ENCODE measurements at places on chromosomes 13 and 19.

- no peak for DNase-seq
These were observed 92.8 kb upstream of the RAP2A start for GRCh38 chr13:97341135-97341534.

GRCh38 chr19:42255766-42256745 lies 1.1 kb upstream of the ERF start:
- no peak for DNase-seq

DNA sequence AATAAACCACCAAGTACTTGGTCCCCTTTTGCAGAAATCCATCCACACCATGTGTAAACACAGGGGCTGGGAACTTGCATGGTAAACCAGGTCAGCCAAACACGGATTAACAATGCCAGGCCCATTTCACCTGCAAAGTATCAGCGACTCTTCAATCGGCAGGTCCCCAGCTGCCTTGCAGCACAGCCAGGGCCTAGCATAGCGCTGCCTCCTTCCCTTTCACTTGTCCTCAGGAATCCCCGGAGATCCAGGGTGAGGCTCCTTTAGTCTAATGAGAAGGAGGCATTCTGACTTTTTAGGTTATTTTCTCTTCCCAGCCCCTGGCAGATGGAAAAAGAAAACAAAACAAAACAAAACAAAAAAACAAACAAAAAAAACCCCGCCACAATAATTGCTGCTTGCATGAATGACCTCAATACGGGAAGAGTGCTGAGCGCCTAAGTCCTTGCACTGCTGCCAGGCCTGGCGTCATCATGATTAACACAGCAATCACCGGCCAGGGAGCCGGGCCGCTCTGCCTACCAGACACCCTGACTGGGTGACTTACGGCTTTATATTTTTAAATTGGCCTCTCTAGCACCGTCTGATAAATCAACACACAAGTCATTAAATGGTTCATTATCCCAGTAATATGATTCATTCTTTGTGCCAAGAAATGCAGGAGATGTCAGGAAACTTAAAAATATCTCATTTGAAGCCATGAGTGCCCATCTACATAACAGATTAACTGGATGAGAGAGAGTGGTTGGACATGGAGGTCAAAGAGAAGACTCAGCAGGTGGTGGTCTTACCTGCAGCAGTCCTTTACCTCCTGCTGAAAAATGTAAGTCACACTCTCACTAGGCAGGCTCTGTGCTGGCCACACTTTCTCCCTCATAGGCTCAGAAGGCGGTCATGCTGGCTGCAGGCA lies 692.7 kb downstream of the UQCRFS1 start:
- no peak for DNase-seq

- no peak for DNase-seq
These were observed 81.9 kb downstream of the MZT1 start for GRCh38 chr13:72645521-72645920.

GRCh38 chr19:8004723-8005513 lies 523 bp downstream of the ELAVL1 start:
- DNase-seq: peak; percentile 23

- DNase-seq: no peak
These were observed 53.7 kb downstream of the LACC1 start for GRCh38 chr13:43933378-43933777.

DNA sequence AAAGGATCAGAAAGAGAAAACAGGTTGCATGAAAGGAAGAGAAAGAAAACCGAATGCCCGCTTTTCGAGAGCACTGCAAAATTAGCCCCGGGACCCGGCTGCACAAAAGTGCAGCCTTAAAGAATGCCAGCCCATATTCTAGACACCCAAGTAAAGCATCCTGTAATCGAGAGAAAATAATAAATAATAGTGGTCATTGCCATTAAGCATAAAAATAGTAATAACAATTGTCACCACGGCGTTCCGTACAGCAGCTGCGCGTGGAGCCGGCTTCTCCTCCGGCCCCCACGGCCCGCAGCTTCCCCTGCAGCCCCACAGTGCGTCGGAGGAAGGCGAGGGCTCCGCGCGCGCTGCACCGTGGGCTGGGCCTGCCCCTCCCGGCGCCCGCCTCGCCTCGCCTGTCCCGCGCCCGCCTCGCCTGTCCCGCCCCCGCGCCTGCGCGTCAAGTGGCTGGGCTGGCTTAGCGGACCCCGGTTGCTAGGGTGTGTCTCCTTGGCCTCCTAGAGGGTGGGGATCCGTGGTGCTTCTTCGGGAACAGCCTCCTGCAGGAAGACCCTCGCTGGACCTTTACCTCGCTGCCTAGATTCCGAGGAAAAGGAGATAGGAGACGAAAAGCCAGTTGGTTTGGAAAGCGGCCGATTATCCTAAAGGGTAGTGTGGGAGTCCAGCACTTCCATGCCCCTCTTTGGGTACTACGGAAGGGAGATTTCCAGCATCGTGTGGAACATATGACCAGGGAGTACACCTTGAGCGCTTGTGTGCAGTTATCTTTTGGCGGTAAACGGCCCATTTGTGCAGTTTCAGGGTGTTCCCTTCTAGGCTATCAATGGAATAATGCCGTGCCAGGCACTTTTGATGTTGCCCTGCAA lies at the start of gene LRRC63:
Gene LRRC63, plus strand, starts transcription at position 446 of the 869 bp plus-strand sequence. CDS start 1,107 bp downstream, outside the sequence.
- peak; percentile 69 for DNase-seq

DNA sequence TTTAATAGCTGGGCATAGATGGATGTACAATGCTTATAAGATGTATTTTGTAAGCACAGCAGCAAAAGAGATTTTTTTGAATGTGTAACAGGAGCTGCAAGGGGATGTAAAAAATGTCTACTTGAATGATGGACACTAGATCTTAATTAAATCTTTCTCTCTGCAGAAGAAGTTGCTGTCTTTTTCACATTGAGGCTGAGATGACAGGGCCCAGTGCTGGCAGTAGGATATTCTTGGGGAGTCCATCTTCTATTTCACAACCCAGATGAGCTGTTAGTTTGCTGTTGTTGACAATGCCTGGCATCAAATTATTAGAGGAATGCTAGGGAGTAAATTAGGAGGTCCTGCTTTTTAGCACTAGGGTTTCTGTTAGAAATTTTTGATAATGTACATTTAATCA lies 698.7 kb downstream of the SLITRK5 start:
- no peak for DNase-seq

GRCh38 chr13:79450110-79450509 lies 30.8 kb upstream of the NDFIP2 start:
- DNase-seq: peak; percentile 18

- no peak for DNase-seq
These were observed at the start of gene PRSS57 for GRCh38 chr19:695352-695949. PRSS57 (minus strand) TSS chr19:695452; CDS start chr19:695430, 22 bp downstream.

- DNase-seq: no peak
These were observed 7.7 kb upstream of the LRG1 start for GRCh38 chr19:4547303-4548237.

DNA sequence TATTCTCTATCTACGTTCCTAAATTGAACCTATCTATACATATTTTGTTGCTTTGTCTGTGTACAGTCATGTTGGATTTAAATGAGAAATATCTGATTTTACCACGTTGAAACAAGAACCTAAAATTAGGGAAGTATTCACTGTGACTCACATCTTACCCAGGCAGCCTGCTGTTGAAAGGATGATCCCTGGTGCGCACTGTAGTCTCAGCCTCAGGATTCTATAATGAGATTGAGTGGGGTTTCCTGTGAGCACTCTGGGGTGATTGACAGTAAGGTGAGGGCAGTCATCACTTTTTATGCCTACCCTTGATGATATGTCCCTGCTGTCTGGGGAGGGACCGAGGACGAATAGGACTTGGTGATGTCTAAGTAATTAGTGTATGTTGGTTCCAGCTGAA lies 35.4 kb downstream of the PCCA start:
- DNase-seq: no peak

DNA sequence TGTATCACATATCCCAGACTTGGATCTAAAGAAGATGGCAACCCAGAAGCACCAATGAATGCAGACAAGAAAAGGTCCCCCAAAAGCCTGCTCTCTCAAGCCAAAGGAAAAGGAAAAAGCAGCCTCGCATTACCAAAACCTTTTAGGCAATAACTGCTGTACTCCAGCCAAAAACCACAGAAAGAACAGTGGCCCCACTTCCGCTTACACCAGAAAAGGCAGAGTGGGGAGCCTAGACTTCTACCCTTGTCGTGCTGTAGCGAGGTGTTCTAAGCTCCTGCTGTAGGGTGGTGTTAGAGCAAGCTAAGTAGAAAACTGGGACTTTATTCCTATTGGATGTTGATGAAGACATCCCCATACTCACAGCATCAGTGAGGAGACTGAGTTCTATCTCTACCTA lies 244.0 kb upstream of the RXFP2 start:
- DNase-seq: no peak

DNA sequence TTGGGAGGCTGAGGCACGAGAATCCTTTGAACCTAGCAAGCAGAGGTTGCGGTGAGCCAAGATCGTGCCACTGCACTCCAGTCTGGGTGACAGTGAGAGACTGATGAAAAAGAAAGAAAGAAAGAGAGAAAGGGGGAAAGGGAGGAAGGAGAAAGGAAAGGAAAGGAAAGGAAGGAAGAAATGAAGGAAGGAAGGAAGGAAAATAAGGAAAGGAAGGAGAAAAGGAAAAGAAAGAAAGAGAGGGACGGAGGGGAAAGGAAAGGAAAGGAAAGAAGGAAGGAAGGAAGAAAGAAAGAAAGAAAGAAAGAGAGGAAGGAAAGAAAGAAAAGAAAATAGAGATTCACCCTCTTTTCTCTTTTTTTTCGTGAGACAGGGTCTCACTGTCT lies 8.7 kb downstream of the PDE4A start:
- no peak for DNase-seq

GRCh38 chr19:1495799-1496713 lies 5.1 kb downstream of the REEP6 start:
- no peak for DNase-seq

DNA sequence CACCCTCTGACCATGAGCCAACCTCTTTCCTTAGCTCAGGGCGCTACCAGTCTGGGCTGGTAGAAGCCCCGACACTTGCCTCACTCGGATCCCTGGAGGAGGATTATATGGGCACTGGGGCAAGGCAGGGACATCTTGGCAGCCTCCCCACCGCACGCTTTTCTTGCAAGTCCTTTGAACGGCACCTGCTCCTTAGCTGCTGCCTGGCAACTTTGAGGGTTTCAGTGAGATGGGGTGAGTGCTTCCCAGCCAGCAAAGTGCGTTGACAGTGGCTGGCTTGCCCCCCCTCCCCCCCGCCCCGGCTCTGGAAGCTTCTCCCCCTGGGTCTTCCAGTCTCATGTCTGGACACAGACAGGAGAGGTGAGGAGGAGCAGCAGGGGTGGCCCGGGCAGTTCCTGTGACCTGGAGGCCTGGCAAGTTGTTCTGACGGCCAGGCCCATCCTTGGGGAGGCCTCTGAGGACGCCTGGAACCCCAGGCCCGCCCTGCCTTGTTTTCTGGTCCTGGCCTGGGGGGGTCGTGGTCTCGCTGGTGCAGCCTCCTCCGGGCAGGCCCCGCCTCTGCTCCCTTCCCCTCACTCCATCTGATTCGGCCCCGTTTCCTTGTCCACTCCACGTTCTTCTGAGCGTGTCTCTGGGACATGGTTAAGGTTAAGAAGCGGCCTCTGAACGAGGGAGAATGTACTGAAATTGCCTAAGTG lies 75.2 kb downstream of the ATP11A start:
- no peak for DNase-seq

DNA sequence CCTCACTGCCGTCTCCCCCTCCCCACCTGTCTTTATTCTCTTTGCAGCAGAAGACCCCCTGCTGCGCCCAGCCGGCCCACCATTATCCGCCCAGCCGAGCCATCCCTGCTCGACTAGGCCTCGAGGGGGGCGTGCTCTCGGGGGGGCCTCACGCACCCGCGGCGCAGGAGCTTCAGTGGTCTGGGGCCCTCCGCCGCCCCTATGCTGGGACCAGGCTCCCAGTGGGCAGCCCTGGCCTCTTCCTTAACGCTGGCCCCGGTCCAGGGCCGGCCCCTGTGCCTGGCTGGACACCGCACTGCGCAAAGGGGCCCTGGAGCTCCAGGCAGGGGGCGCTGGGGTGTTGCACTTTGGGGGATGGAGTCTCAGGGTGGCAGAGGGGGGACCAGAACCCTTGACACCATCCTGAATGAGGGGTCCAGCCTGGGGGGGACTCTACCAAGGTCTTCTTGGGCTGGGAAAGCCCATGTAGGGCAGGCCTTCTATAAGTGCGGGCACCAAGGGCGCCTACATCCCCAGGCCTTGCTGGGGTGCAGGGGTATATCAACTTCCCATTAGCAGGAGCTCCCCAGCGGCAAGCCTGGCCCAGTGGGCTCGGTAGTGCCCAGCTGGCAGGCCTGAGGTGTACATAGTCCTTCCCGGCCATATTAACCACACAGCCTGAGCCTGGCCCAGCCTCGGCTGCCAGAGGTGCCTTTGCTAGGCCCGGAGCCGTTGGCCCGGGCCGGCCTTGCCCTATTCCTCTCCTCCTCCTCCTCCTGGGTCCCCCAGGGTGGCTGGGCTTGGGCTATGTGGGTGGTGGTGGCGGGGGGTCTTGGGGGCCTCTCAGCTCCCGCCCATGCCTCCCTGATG lies 4.9 kb downstream of the TMED1 start:
- no peak for DNase-seq

GRCh38 chr13:21461131-21461530 lies 2.0 kb upstream of the ZDHHC20 start:
- DNase-seq: no peak

DNA sequence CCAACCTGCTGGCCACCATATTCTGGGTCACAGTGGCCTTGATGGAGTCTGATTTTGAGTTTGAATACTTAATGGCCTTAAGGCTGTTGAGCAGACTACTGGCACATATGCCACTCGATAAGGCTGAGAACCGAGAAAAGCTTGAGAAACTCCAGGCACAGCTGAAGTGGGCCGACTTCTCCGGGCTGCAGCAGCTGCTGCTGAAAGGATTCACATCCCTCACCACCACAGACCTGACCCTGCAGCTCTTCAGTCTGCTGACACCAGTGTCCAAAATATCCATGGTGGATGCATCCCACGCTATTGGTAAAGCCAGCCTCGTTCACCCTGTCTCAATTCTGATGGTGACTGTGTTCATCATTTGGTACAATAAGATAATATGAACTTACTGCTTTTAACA lies 77.5 kb downstream of the ZAR1L start:
- no peak for DNase-seq

- no peak for DNase-seq
These were observed 2.2 kb upstream of the RAB3A start for GRCh38 chr19:18206018-18206417.

GRCh38 chr13:36685927-36686326 lies 12.1 kb downstream of the SERTM1 start:
- DNase-seq: no peak

- DNase-seq: no peak
These were observed 25.5 kb downstream of the AP2S1 start for GRCh38 chr19:46824890-46825730.

- DNase-seq: no peak
These were observed 1.7 kb downstream of the UBE2M start for GRCh38 chr19:58556622-58557220.

- DNase-seq: peak; percentile 57
These were observed 13.5 kb upstream of the TPM4 start for GRCh38 chr19:16062789-16063188.

GRCh38 chr13:72180253-72180952 lies 313.4 kb upstream of the DACH1 start:
- DNase-seq: no peak

DNA sequence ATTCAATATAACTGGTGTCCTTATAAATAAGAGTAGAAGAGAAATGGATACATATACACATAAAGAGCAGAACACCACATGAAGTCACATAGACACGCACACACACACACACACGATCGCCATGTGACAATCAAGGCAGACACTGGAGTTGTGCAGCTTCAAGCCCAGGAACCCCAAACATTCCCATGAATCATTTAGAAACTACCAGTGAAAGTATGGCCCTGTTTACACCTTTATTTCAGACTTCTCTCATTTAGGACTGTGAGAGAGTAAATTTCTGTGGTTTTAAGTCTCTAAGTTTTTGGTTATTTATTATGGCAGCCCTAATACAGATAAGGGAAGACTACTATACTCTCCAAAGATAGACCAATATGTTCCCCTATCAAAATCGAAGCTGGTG lies 20.4 kb upstream of the TNFSF13B start:
- no peak for DNase-seq

GRCh38 chr13:71018995-71019394 lies 848.0 kb downstream of the DACH1 start:
- DNase-seq: no peak

Data from stimulated activated CD4-positive, alpha-beta T cell treated with anti-CD3 and anti-CD28 coated beads, Interleukin-15, amount 100 ng/mL, for 1 hour (primary cell).